Stimulated activated CD8-positive, alpha-beta memory T cell treated with anti-CD3 and anti-CD28 coated beads, Interleukin-4, amount 100 ng/mL, for 24 hours (primary cell): ENCODE measurements at places on chromosomes 2 and 18.

DNA sequence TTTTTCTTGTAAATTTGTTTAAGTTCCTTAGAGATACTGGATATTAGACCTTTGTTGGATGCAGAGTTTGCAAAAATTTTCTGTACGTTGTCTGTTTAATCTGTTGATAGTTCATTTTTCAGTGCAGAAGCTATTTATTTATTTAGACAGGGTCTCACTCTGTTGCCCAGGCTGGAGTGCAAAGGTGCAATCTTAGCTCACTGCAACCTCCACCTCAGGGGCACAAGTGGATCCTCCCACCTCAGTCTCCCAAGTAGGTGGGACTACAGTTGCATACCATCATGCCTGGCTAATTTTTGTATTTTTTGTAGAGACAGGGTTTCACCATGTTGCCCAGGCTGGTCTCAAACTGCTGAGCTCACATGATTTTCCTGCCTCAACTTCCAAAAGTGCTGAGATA lies 568.2 kb upstream of the REG3G start:
- DNase-seq: no peak

GRCh38 chr2:27021253-27022049 lies 11.3 kb upstream of the TMEM214 start:
- no peak for DNase-seq

- no peak for DNase-seq
These were observed 656.0 kb upstream of the CELF4 start for GRCh38 chr18:38221476-38222100.

- DNase-seq: no peak
These were observed 78.2 kb upstream of the CABLES1 start for GRCh38 chr18:23057096-23057495.
